MG63 (cell line): ENCODE measurements at places on chromosomes 7 and 10.
A peak's percentile ranks its signal among the peaks of the same experiment; 100 is the strongest.

DNA sequence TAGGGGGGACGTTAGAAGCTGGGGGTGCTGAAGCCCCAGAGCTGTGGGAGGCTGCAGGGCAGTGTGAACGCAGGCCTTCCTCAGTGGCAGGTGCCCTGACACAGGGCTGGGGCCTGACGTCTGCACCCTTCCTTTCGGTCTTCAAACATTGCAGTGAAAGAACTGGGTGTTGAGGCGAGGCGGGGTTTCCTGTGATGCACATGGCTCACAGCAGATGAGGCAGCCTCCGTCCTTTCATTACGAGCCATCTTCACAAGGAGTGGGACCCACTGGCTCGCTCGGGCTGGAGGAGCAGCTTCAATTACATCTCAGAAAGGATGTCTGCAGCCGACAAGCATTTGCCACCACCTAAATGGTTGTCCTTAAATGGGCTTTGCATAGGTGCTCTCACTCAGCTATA, 180.3 kb upstream of the SHH start:
- no peak for DNase-seq

- DNase-seq, result no peak
These were observed 52.7 kb upstream of the MKLN1 start for GRCh38 chr7:131274986-131275385.

- no peak for DNase-seq
These were observed 210.1 kb upstream of the KCTD7 start for GRCh38 chr7:66418537-66418936.

DNA sequence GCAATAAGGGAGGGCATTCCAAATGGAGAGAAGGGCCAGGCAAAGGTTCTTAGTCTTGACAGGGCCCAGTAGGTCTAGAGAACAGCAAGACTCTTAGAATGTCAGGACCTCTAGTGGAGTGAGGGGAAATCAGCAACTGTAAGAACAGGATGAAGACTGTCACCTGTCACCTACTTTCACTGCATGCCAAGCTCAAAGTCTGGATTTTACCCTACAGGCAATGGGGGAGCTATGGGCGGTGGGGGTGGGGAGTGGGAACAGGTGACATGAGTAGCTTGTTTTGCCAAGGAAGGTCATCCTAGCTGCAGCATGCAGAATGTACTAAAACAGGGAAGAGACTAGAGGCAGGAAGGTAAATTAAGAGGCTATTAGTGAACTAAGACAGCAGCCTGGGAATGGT, 18.3 kb downstream of the GOT1 start:
- no peak for DNase-seq

DNA sequence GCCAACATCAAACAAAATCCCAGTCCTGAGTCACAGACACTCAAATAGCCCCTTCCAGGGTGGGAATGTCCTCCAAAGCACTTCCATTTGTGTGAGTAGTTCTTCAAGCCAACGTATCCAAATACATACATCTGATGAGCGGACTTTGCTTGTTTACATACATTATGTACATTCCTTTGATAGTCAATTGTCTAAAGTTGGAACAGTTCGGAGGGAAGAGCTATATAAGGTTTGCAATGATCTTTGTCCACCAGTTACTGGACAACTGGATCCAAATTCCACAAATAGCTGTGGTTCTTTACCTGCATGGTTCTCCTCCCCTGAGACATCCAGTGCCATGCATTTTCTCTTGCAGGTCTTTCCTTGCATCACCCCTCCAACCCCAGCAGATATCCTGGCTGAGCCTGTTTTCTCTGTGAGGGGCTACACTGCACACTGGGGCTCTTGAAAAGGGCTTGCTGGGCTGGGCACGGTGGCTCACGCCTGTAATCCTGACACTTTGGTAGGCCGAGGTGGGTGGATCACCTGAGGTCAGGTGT, 4.7 kb upstream of the MGMT start:
- no peak for DNase-seq

DNA sequence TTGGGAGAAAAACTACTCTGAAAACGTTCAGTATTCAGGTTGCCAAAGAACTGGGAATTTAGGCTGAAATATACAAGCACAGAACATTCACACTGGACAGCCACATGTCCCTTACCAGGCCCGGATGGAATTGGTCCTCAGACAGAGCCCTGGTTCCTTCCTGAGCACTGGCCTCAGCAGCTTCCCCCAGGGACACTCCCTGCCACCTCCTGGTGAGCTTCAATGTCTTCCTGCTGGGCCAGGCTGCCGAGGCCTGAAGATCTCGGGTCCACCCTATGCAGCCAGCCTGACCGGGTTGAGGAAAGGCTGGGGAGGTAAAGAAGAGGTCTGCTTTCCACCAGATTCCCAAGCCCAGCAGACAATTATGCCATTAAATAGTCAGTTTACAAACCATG, 24.8 kb downstream of the LEP start:
- no peak for DNase-seq

- no peak for DNase-seq
These were observed 715.2 kb upstream of the GRM3 start for GRCh38 chr7:85928500-85928899.

GRCh38 chr10:24128066-24128730, 80.7 kb upstream of the KIAA1217 start:
- DNase-seq, result no peak

DNA sequence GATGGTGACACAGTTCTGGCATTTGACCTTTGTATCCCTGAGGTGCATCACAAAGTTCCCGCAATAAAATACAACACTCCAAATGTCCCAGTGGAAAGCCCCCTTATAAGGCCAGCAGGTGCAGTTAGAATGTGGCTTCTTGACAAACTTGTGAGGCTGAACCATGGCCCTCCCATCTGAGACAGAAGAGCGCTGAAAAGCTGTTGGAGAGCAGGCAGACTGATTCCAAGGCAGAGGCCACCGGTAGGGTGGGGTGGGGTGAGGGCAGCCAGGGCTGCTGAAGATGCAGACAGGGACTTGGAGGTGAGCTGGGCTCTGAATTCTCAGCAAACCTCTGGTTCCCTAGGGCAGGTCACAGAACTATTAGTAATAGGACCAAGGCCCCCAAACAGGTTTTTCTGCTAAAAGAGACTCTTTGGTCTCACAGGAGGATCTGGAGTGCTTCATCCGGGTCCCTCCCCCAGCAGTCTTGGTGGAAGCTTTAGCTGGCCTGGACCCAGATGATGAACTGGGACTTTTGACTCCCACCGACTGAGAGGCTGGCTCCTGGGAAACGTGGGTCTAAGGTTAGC, 15.6 kb upstream of the CHST3 start:
- no peak for DNase-seq

DNA sequence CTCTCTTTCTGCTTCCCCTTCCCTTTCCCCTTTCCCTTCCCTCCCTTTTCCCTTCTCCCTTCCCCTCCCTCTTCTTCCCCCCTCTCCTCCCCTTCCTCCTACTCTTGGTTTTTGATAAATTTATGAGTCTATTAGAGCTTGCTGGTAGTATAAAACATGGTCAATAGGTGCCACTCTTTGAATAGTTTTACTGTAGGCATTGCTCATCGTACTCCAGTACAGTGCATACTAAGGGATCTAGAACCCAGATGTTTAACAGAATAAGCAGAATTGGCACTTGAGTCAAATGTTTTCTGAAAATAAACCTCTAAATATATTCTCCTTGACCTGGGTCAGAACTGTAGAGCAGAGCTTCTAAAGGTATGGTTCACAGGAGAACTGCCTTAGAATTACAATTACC, 126.7 kb downstream of the SORCS3 start:
- DNase-seq, result no peak

GRCh38 chr7:84700563-84701370, 486.1 kb downstream of the SEMA3D start:
- no peak for DNase-seq

GRCh38 chr10:110225441-110225755, 18.0 kb downstream of the MXI1 start:
- no peak for DNase-seq

DNA sequence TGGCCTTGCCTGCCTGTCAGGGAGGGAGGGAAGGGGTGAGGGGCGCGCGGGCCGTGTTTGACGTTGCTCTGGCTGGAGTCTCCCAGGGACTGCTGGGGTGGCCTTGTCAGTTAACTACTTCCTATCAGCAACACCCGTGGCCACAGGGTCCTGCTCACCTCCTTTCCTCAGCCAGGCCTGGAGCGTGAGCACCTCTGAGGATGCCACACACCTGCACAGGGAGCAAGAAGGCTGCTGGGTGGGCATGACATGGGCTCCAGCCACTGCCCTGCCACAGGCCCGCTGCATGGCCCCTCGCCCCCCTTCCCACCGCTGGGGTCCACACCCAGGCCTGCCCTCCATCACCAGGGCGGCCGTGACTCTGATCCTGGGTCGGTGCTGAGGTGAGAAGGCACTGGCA, 212.4 kb downstream of the ELFN1 start:
- DNase-seq, result no peak

DNA sequence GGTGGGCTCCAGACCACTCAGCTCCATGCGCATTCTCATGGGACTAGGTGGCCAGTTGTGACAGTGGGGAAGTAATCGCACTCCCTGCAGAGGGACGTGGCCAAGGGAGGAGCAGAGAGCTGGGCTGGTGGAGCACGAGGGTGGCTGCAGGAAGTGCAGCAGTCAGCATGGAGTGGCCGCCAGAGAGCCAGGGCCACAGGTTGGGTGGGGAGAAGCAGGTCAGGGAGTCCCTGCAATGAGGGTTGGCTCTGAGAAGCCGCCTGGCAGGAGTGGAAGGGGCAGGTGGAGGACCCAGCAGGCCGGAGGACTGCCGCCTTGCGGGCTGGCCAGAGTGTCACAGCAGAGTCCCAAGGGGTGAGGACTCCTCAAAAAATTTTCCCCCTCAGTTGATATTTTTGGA, 26.2 kb downstream of the FKBP6 start:
- DNase-seq, result no peak

DNA sequence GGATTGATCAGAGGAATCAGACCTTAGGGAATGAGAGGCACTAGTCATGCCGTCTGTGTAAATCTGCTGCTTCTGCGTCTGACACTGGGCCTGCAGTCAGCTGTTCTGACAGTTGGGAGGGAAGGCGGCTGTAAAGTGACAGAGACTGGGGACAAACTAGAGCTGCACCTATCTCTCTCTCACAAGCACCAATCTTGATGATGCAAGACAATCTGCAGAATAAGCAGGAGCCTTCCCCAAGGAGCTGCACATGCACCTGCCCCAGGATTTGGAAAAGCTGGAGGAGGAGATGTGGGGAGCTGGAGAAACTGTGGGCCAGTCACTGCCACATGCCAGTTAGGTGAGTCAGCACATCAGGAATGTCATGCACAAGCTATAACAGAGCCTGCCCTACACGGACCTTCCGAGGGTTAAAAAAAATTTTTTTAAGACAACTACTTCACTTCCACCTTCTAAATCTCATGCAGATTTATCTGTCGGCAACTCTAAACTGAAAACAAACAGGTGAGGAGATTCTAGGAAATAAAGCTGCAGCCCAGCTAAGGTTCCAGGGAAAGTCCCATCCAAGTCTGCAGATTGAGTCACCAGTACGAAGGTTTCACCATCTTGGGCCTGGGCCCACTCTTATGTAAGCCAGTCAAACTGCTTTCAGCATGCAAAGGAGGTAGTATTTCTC, 39.2 kb downstream of the ENO4 start:
- DNase-seq, result peak; percentile 79

GRCh38 chr7:131381069-131381838, 53.6 kb downstream of the MKLN1 start:
- DNase-seq, result no peak

DNA sequence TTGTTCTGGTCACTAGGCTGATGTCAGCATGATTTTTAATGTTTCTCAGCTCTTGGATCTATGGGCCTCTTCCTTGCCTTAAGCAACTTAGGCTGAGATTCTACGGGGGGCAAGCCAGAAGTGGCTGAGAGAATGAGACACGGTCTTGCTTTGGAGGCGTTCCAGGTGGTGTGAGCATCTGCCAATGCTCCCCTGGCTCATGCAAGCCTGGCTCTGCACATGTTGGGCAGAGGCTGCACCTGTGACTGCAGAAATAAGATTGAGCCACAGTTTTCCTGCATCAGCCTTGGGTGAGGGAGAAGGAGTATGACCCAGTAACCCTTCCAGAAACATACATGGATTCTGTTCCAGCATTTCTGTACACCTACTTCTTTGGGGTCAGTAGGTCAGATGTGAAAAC, 41.9 kb downstream of the C10orf120 start:
- no peak for DNase-seq

GRCh38 chr7:151795168-151795811, 81.6 kb downstream of the PRKAG2 start:
- no peak for DNase-seq

DNA sequence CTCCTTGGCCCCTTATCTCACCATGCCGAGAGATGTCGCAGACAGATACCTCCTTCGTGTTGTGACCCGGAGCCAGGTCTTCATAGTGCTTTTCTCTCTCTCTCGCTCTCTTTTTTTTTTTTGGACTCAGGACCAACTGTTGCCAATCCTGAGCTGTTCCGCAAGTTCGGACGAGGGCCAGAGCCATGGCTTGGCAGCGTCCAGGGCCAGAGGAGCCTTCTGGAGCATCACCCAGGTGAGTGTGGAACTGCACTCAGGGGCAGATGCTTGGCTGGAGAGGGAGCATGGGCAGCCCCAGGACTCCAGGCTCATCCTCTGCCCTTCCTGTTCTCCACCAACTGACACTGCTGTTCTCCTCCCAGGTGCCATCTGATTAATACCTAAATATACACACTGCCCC, 7.8 kb downstream of the ZNF862 start:
- no peak for DNase-seq

DNA sequence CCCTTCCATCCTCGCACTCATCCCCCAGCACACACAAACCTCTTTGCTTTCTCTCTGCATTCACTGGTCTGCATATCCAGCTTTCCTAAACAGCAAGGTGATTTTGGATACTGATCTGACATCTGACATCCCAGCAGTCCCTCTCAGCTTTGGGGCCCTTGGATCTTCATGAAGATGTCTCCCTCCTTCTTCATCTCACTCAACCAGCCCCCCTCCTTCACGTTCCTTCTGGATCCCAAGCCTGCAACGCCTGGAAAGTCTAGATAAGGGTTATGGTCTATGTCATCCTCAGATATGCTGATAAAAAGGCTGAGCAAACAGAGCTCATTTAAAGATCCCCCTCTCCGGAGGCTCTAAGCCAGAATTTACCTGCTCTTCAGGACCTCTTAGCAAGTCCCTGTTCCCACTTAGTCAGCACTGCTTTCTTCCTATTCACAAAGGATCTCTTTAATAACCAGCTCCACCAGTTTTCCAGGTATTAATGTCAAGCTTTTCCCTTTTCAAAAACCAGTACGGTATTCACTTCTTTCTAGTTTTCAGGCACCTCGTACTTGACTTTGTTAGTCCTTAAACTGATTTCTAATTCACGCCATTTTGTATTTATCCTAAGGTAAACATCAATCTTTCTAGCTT, 38.9 kb downstream of the CREB3L2 start:
- no peak for DNase-seq

DNA sequence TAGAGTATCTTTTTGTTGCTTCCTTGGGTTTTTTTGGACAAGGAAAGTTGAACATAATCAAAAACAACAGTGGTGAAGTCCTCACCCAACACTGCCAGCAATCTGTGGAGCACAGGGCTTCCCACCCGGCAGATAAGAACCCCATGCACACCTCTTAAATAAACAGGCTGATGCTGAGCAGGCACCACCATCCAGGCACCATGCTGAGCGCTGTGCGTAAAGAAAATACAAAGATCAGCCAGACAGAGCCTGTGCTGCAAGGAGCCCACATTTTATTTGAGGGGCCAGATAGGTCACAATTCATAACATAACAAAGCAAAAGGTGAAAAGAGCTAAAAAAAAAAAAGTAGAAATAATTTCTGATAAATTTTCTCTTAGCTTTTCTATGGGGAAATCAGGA, 231.2 kb downstream of the PTPRN2 start:
- no peak for DNase-seq
